ENCODE measurements at places on chromosomes 7 and 10.

DNA sequence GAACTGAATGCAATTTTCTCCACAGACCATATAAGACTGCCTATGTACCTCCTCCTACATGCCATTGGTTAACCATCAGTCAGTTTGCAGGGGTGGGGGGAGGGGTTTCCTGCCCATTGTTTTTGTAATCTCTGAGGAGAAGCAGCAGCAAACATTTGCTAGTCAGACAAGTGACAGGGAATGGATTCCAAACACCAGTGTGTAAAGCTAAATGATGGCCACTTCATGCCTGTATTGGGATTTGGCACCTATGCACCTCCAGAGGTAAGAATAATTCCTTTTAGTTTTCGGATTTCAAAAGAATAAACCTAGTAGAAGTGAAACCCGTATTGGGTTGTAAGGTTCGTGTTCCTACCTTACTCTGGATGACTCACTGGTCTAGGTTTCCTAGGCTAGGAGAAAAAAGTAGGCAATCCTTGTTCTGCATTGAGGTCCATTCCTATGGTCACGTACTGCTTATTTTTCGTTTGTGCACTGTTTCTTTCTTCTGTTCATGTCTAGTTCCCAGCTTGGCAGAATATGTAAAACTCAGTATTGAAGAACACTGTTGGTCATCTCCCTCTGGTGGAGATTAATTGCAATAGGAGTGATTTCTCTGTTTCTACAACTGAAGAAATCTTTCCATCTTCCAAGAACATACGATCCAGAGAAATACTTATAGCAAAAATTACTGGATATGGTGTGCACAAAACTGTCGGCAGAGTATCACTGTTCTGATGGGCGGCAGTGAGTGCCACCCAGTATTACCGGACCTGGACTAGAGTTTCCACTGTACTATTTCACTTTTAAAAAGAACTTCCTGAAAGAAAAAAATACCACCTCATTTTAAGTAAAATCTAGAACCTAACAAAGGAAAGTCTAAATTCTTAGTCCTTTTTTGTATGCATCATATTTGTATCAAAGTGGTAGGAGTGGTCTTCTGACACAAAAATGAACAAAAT lies at the start of gene AKR1C3:
Gene AKR1C3, plus strand, starts transcription at position 150 of the 941 bp plus-strand sequence. Its CDS starts 31 bp downstream, at position 181.
- DNase-seq, result no peak

GRCh38 chr10:45443101-45444009 lies 69.3 kb downstream of the ALOX5 start:
- DNase-seq, result no peak

DNA sequence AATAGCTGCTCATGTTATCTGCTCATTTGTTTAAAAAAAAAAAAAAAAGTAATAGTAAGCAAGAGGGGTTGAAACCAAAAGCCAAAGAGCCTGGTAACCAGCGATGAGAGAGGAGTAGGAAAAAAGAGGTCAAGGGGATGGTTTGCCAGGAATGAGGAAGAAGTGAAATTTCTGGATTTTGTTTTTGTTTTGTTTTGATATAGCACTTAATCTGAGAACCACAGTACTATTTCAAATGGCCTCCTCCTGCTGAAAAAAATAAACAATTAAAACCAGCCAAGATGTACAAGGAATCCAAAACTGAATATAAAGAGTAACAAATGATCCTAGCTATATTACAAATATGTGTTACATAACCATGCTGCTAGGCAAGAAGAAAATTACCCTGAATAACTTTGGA lies 213.1 kb downstream of the FGFR2 start:
- no peak for DNase-seq

DNA sequence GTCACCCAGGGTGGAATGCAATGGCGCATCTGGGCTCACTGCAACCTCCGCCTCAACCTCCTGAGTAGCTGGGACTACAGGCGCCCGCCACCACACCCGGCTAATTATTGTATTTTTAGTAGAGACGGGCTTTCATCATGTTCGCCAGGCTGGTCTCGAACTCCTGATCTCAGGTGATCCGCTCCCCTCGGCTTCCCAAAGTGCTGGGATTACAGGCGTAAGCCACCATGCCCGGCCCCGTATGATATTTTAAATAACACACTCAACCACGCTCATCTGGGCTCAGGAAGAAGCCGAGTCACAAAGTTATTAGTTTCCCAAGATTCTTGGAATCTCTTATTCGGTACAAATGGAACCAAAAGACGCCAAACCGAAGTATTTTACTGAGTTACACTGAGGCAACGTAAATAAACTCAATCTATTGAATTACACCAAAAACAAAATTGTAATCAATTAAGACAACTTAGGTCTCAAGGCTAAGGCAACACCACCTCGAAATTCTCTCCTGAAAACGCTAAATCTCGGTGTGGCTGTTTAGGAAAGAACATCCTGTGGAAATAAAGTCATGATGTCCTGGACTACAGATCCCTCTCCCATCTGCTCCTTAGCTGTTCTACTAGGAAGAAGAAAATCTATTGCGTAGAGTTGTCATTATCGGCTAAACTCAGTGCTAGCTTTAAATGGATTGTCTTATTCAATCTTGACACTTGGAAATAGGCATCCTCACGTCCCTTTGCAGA lies 910 bp downstream of the ARHGAP19 start:
- DNase-seq, result no peak

GRCh38 chr10:29736366-29737073 lies 101.7 kb upstream of the SVIL start:
- DNase-seq, result no peak

DNA sequence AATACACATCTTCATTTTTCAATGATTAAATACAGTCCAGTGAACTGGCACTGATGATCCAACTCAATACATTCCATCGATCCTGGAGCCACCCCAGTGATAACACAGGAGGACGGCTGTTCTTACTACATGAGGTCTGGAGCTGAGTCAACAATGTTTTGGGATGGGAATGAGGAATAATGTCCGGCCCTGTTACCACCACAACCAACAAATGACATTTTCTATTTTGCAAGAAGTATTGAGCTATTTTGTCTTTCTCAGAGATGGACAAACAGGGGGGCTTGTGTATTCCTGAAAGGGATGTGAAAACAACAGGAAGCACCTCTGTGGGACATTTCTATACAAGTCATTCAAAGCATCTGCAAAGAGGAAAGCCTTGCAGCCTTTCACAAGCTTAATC lies 249.2 kb downstream of the PARD3 start:
- DNase-seq, result no peak

- no peak for DNase-seq
Observed at GRCh38 chr7:27156916-27157701, 634 bp upstream of the HOXA7 start.

Measured in stimulated activated CD4-positive, alpha-beta T cell treated with anti-CD3 and anti-CD28 coated beads, TNF-alpha, amount 100 ng/mL, for 1 hour (primary cell).